ENCODE measurements at places on chromosomes 16 and 17. TPM values are rescaled to one million over a fixed set of nuclear protein-coding genes. Genes with fewer than 3 reads are reported as not detected.

Gene CAMKK1
- 2.3 TPM for total RNA-seq

Gene CCL16
- total RNA-seq, result not detected

Gene PHB1
- total RNA-seq, result 209 TPM

Gene HEATR9
- total RNA-seq, result not detected

Gene PDIA2
- total RNA-seq, result 0.48 TPM

Gene TEKT1
- not detected for total RNA-seq

Gene COPZ2
- 18.0 TPM for total RNA-seq

Gene TMIGD1
- total RNA-seq, result not detected

Gene CLEC19A
- not detected for total RNA-seq

Gene HIGD1B
- total RNA-seq, result not detected

Gene MMP15
- total RNA-seq, result 8.4 TPM

Gene LCMT1
- total RNA-seq, result 29.6 TPM

Gene NTN1
- 0.78 TPM for total RNA-seq

Gene RAB11FIP4
- total RNA-seq, result 9.0 TPM

Gene IKZF3
- total RNA-seq, result not detected

Data from foreskin keratinocyte (primary cell).